ENCODE measurements at places on chromosomes 12 and 14.
A peak's percentile ranks its signal among the peaks of the same experiment; 100 is the strongest.

GRCh38 chr14:38107216-38107631 lies 100.5 kb upstream of the SSTR1 start:
- DNase-seq = no peak

DNA sequence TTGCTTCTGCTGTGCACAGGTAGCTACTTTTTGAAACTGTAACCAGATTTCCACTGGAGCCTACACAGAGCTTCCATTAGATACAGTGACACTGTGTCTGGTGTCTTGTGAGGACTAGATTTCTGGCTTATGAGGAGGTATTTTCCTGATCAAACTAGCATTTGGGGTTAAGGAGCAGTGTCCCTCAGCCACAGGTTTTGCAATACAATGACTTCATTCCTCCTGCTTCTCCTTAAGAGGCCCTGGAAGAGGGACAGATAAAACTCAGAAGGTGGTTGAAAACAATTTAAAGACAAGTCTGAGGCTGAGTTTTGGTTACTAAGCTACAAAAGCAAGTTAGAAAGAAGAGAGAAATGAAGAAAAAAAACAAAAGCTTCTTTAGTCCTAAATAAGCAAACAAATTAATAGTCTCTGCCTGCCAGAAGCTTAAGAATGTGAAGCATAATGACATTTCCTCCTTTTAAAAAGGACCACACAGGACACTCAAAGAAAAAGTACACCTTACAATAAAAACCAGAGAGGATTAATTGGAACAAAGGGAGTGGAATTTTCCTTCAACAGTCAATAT lies 53.0 kb downstream of the PKP2 start:
- peak; percentile 2 for DNase-seq

GRCh38 chr12:27627123-27627852 lies 69.0 kb upstream of the REP15 start:
- peak; percentile 94 for DNase-seq

GRCh38 chr12:45852508-45852907 lies 123.0 kb downstream of the ARID2 start:
- DNase-seq = no peak

GRCh38 chr14:22545842-22546721 lies 42.9 kb downstream of the DAD1 start:
- peak; percentile 91 for DNase-seq

- peak; percentile 4 for DNase-seq
Observed at GRCh38 chr12:105698075-105698474, 367.6 kb downstream of the C12orf75 start.

- DNase-seq = no peak
Observed at GRCh38 chr14:27315477-27315876, 717.6 kb upstream of the NOVA1 start.

- DNase-seq = no peak
Observed at GRCh38 chr12:57811028-57811755, 7.3 kb downstream of the AVIL start.

DNA sequence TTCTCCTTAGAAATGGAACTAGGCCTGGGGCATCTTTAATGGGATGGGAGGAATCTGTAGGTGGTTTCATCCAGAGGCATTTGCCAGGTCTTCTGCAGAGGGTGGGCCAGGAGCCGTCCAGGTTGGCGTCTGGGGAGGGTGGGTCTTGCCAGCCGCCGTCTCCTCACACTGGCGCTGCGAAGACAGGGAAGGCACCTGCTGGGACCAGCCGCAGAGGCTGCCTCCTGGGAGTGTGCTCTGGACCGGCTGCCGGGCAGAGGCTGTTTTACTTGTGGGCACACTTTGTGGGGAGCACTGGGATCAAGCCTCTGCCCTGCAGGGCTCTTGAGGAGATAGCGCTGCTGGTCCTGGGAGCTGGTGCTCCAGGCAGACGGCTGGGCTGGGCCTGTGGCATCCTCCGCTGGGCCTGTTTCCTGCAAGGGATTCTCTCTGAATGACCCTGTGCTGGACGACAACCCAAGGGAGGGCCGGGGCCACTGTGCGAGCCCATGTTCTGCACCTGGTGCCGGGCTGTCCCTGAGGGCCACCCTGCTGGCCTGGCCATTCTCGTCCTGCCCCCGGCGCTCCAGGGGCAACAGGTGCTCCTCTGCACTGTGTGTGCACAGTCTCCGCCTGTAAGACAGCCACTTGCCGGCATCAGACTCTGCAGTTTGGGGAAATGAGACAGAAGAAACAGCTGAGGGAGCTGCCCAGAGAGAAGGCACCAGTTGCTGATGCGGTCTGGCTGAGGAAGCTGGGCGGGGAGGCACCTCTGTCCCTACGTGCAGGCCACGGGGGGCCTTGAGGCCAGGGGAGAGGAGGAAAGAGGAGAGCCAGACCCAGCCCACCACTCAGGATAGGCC lies 10.0 kb upstream of the TEX22 start:
- DNase-seq = no peak

GRCh38 chr12:132147423-132148367 lies 3.4 kb downstream of the NOC4L start:
- DNase-seq = no peak

DNA sequence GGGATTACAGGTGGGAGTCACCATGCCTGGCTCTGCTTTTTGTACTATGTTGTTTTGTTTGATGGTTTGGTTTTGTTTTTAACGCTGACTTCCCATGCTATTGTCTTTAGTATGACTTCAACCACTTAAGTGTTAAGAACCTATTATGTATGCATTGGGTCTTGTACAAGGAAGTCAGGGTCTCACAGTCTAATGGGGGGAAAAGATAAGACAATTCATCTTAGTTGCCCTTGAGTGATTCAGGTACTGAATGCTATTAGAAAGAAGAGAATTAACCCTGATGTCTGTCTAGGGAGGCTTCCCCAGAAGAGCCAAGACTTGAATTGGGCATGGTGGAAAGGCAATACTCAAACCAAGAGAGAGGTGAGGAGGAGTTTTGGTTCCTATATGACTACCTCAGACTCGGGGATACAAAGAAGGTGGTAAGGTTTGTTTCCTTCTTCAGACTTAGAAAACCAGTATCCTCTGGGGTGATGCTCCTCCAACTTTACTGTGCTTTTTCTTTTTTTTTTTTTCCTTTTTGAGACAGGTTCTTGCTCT lies 64.6 kb downstream of the SUSD6 start:
- DNase-seq = no peak

DNA sequence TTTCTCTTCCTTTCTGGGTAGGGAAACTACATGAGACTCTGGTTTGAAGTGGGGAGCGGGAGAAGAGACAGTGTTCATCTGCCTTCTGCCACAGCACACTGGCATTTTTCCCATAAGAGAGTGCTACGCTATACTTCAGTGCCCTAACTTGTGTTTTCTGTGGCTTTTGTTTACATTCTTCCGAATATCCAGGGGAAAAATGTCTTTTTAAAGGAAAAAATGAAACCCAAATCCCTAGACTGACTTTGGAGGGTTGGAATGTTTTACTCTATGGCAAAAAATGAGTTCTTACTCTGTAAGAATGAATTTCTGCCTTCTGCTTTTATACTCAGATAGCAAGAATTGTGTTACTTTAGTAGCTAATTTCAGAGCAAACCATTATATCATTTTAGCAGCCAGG lies 88.1 kb upstream of the TMEM263 start:
- DNase-seq = no peak

GRCh38 chr14:85583380-85583779 lies 53.4 kb downstream of the FLRT2 start:
- DNase-seq = no peak

DNA sequence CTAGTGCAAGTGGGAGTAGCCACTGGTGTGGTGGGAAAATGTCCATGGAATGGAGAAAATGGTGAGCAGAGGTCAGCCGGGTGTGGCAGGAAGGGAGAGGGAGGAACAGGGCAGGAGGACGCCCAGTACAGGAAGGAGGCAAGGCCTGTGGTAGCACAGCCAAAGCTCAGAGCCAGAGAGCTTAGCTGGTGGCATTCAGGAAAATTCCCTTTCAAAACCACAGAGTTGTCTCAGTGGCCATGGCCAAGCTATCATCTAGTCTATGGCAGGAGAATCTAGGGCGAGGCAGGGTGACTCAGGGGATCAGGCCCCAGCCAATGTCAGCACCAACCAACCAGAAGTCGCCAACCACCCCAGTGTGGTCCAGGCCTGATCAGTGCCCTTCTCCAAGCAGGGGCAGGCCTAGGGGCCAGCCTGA lies 67.7 kb upstream of the DDX11 start:
- peak; percentile 80 for DNase-seq

DNA sequence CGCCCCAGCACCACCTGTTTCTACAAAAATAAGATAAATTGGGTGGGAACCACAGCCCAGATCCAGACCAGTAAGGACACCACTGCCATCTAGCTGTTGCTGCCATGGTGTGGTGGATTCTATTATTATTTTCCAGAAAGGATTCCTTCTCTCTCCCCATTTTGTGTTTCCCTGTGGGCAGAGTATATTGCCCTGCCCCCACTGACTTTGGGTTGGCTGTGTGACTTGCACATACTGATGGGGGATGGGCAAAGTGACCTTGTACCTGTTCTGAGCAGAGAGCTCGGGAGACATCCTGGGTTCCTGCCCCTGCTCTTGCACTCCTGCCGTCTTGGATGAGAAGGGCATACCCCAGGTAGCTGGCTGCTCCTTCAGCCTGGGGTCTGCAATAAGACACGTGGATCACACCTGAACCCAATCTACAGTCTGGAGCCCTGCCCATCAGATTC lies 24.3 kb downstream of the MOAP1 start:
- peak; percentile 38 for DNase-seq

GRCh38 chr12:96489392-96490056 lies at the start of gene CFAP54:
TSS of gene CFAP54 (plus strand) at chr12:96489577. CDS start at chr12:96489610, 33 bp downstream.
- peak; percentile 100 for DNase-seq

DNA sequence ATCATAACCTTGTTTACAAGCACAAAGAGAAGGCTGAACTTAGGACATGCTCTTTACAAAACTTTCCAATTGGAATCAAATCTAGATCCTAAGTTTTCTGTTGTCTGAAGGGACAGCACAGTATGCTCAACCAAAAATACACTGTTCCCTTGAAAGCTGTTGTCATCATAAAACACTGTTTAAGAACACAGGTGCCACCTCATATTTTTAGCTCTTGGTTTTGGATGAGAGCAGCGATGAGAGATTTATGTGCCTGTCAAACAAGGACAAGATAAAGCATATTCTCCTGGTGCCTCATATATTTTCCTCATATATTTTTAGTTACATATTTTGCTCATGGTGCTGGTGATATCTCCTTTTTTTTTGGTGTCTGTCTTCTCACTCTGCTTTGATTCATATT lies 788.4 kb downstream of the AACS start:
- no peak for DNase-seq

- peak; percentile 0 for DNase-seq
Observed at GRCh38 chr14:106691601-106692291, 1165.4 kb downstream of the TMEM121 start.

DNA sequence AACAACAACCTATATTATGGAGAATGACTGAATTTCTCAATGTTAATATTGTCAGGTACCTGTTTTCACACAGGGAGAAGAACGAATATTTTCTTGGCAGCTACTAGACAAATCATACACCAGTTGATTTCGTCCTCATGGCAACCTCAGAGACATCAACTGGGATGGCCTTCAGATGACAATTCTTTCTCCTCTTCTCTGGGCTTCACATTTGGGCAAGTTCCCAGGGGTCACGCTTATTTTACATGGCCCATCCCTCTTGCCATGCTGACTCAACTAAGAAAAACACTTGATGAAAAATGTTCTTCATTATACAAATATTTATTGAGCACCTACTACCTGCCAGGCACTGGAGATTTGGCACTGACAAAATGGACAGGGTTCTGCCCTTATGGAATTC lies 29.0 kb downstream of the PPP1R13B start:
- DNase-seq = no peak

DNA sequence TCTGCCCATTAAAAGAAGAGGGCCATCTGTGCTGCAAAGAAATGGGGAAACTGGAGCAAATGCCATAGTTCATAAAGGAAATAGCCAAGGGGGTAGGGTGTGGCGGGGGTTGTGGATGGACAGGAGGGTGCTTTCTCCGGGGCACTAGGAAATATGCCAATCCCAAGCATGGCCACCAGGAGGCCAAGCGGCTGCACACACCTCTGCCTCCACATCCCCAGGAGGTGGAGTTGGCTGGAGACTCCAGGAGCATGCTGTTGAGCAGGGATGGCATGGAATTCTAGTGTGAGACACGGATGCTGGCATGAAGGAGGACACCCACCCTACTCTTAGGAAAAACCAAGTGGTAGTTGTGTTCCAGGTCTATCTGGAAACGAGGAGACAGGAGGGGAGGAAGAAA lies 25.2 kb downstream of the NID2 start:
- peak; percentile 48 for DNase-seq

GRCh38 chr12:45418520-45418919 lies 202.6 kb downstream of the ANO6 start:
- no peak for DNase-seq

DNA sequence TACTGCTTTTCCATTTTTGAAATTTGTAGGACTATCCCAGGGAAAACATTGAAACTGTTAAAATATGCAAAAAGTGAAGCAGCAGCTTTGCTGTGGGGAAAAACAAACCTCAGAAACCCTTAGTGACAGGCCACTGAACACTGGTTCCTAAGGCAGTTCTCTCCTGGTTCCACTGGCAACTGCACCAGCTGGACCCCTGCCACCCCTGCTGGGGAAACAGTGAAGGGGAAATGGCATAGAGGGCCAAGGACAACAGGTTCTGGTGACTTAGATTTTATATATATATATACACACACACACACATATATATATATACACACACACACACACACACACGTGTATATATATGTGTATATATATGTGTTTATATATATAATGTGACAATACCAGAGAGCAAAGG lies 16.2 kb upstream of the KRT7 start:
- DNase-seq = no peak

GRCh38 chr14:64849940-64850339 lies 29.8 kb downstream of the SPTB start:
- DNase-seq = no peak

- peak; percentile 72 for DNase-seq
Observed at GRCh38 chr12:48001505-48002413, 2.5 kb downstream of the COL2A1 start.

DNA sequence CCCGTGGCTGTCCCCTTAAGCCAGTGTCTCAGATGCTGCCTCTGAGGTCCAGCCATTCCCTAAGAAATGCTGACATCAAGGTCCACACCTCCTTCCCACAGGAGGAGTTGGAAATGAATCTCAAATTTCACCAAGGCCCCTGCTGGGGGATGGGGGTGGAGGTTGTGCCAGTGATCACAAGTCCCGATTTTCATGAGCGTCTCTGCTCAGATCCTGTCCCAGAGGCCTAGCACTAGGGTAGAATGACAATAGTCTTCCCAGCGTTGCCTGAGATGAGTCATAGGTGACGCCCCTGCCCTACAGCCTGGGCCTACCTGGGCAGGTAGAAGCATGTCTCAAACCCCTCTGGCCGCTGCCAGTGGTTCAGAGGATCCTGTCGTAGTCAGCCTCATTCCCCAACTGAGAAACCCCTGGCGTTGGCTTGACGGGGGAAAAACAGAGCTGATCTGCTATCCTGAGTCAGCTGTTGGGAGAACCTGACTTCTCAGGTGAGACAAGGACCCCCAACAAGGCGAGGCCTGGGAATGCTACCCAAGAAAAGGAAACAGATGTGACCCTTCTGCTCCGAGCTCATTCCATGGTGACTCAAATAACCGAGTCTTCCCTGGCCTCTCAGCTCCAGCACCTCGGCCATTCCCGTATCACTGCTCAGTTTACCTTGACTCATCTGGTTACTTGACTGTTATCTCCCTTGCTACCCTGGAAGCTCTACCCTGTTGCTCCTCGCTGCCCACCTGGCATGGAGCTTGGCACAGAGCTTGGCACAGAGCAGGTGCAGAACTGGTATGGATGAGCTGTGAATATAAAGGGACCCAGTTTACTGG lies 21.8 kb upstream of the SPPL3 start:
- no peak for DNase-seq

GRCh38 chr14:59507063-59507751 lies 22.9 kb downstream of the JKAMP start:
- DNase-seq = peak; percentile 58
